ENCODE measurements at places on chromosomes 1 and 21.

GRCh38 chr1:214638459-214638807, 35.4 kb downstream of the CENPF start:
- DNase-seq, result no peak

DNA sequence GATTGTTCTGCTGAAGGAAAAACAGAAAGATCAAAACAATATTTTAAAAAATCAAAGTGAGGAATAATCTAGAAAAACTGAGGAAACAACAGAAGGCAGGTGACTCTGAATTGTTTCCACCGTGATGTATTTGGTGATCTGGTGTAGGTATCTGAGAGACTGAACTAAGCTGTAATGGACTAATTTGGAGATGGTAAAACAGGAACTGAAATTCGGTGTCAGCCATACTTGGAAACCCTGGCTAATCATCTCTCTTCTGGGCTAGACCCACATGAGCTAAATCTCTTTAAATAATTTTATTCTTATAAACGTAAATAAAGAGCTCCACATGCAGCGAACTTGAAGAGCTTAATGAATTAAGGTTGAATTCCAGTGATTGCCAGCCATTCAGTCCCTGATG, 1226.1 kb downstream of the NCAM2 start:
- DNase-seq, result no peak

DNA sequence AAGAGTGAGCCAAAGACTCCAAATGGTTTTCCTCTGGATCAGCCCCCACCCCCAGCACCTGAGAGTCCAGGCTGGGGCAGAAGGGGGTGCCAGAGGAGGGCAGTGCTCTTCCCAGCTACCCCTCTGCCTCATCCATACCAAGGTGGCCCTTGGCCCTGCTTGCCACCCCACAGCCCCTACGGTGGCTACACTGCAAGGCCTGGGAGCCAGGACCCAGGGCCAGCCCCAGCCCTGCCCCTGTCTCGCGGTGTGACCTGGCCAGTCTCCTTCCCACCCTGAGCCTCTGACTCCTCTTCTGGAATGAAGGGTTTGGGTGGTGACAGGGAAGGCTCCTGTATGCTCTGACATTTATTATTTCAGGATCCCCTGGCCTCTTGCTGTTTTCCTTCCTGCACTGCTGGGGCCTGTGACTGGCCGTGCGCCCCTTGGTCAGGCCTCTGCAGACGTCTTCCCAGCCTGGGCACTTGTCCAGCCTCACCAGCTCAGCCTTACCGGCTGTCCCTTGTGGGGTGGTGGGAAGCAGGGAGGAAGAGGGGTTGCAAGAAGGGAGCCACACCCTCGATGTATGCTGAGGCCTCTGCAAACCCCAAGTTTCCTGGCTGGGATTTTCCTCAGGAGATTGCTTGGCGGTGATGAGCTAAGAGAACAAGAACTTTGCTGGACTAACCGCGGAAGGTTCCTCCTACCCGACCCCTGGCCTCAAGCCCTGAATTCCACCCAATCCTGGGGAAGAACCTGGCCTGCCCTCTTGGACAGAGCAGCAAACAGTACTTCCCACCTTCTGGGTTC, 13.5 kb downstream of the ASAP3 start:
- DNase-seq, result peak; percentile 78

GRCh38 chr1:177959811-177960515, 9.9 kb downstream of the SEC16B start:
- DNase-seq, result peak; percentile 80

DNA sequence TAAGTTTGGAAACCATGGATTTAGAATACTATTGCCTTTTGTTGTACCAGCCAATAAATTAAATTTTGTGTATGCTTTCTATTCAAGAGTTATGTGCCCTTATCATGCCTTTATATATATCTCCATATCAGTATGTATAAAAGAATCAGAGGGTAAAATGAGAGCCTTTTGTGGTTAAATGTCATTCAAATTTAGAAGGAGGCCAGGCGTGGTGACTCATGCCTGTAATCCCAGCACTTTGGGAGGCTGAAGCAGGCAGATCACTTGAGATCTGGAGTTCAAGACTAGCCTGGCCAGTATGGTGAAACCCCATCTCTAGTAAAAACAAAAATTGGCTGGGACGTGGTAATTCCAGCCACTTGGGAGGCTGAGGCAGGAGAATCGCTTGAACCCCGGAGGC, 88.9 kb downstream of the XPR1 start:
- DNase-seq, result no peak

Data from choroid plexus epithelial cell (primary cell).